D721Med (cell line): ENCODE measurements at places on chromosomes 7 and 10.

GRCh38 chr7:56099653-56100052 is 6.6 kb downstream of the CHCHD2 start:
- DNase-seq: no peak

- DNase-seq: no peak
Measured at GRCh38 chr10:96772196-96772595, 51.9 kb upstream of the PIK3AP1 start.

GRCh38 chr7:114988755-114989375 is 67.0 kb downstream of the MDFIC start:
- DNase-seq: no peak

DNA sequence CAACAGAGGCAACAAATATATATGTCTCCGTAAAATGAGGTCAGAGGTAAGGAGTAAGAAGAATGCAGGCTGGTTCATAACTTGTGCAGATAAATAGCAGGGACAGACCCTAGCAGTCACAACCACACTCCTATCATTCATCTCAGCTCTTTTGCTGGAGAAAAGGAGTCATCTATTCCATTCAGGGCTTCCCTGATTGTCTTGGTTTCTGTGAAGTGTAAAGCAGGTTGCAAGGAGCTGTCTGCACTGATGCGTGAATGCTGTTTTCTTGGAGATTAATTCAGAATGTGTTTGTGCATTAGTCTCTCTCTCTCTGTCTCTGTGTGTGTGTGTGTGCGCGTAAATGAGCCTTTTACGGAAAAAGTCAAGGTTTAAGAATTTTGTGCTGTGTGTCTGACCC is 643.3 kb upstream of the SORCS1 start:
- no peak for DNase-seq

DNA sequence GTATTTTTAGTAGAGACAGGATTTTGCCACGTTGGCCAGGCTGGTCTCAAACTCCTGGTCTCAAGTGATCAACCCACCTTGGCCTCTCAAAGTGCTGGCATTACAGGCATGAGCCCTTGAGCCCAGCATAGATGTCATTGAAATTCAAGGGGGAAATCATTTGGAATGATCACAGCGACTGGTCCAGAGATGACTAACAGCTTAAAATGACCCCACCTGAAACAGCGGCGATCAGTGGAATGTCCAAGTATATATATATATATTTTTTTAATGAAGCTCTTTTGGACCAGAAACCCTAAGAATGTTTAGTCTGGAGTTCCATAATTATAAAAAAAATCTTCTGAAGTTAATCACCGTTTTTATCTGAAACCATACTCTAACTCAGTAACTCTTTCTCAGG is 12.5 kb upstream of the AKR1E2 start:
- no peak for DNase-seq

GRCh38 chr7:11540271-11540761 is 291.7 kb downstream of the THSD7A start:
- no peak for DNase-seq
